ENCODE measurements at places on chromosomes 1 and 21. TPM values are rescaled to one million over a fixed set of nuclear protein-coding genes. Genes with fewer than 3 reads are reported as not detected.

DNA sequence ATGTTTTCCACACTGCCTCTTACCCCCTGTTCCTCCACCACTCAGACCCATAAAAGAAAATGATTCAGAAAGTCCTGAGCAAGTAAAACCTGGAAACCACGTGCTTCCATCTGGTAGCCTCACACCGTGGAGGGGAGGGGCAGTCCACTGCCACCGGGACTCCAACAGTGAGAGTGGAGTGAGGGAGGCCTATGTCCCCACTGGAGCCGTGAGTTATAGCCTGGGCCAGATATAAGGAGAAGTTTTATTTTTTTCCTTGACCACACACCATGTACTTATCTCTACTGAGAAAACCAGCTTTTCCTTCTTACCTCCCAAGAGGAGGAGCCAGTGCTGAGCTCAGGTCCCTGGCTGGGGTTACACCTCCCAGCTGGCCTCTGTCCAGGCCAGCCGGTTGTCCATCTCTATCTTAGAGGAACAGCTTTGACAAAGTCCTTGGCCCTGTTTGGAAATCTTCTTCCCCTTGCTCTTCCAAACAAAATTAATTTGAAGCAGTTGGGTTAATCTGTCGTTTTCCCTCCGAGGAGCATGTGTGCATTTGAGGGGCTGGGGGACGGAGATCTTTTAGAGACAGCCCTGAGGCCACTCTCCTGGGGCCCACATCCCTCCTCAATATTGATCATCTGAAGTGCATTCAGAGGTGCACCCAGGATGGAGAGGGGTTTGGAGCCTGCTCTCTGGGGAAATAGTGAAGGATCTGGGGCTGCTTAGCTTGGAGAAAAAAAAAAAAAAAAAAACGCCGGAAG is 49.1 kb upstream of the SERBP1 start:
- no peaks in the 10 kb centered on the region for H3K27me3 ChIP-seq
- H3K27ac ChIP-seq = no peak overlapping the region
- H3K36me3 ChIP-seq = no peaks in the 10 kb centered on the region
- peak; percentile 73 for DNase-seq
- H3K4me3 ChIP-seq = no peak overlapping the region
- no peaks in the 10 kb centered on the region for H3K4me1 ChIP-seq

DNA sequence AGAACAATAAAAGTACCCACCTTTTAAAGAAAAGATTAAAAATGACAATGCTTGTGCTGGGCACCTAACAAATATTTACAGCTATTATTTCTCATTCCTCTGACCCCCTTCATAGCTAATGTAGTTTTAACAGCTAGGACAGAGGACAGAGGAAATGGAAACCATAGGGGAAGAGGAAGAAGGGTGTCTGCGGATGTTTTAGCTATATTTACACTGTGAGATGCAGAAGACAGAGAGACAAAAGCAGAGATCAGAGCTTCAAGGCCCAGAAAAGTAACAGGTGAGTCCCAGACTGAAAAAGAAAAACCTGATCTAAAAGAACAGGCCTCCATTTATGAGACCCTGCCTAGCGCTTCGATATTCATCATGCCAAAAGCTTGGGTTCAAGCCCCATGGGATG is 72.0 kb downstream of the ZNF281 start:
- H3K4me1 ChIP-seq = no peaks in the 10 kb centered on the region
- no peak overlapping the region for H3K4me3 ChIP-seq

DNA sequence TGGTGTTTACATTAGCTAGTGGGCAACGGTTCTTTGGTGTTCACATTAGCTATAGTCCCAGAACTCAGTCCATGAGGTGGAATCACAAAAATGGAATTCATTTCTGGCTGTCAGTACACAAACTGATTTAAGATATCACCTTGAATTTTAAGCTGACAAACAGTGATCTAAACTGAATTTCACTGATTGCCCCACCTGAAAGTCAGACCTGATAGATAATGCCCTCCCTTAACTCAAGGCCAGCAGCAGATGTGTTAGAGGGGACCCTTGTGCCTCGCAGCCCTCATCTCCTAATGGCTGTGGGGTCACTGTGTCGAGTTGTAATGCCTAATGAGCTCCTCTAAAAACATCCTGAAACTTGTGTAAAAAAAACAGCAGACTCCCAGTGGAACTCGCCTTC is 8.6 kb downstream of the ARF1 start:
- peaks cover 49% of the 10 kb centered on the region for H3K4me1 ChIP-seq
- no peak overlapping the region for H3K4me3 ChIP-seq
- DNase-seq = no peak
- peaks cover 12% of the 10 kb centered on the region for H3K36me3 ChIP-seq

DNA sequence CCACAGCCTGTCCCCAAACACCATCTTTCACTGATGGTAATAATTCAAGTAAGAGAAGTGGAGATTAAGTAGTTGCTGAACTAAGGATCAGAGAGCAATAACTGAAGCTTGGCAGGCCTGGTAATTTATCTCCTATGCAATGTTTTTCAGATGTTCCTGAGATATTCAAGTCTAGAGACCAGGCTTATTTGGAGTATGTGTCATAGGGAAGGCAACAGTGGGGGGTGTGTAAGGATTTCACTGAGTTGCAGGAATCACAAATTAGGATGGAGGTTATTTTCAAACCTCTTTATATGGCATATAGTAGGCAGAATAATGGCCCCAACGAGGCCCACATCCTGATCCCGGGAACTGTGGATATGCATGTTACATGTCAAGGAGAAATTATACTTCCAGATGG is 171.7 kb downstream of the KCNJ6 start:
- H3K27me3 ChIP-seq = no peaks in the 10 kb centered on the region
- no peak overlapping the region for H3K27ac ChIP-seq
- H3K4me3 ChIP-seq = no peak overlapping the region
- H3K4me1 ChIP-seq = no peaks in the 10 kb centered on the region
- H3K36me3 ChIP-seq = no peaks in the 10 kb centered on the region

- no peaks in the 10 kb centered on the region for H3K36me3 ChIP-seq
- no peaks in the 10 kb centered on the region for H3K4me1 ChIP-seq
- DNase-seq = no peak
Observed at GRCh38 chr1:232221802-232222499, 408.0 kb downstream of the SIPA1L2 start.

DNA sequence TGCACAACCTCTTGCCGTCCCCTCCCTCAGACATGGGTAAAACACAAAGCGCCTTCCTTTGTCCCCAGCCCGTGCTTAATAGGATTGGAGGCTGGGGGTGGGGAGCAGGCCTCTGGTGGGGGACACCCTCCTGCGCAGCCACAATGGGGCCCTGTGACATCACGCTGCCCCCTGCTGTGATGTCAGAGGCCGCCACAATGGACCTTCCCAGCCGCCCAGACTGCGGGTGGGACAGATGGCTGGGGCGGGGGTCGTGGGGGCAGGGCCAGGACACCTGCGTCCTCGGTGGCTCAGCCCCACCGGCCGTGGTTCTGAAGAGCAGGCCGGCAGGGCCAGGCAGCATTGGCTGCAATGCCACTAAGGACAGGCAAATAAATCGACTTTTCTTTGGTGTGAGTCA is 39.9 kb downstream of the EPHA2 start:
- H3K27ac ChIP-seq = no peak overlapping the region
- H3K36me3 ChIP-seq = no peaks in the 10 kb centered on the region
- H3K4me1 ChIP-seq = no peaks in the 10 kb centered on the region
- no peaks in the 10 kb centered on the region for H3K27me3 ChIP-seq
- no peak for DNase-seq

DNA sequence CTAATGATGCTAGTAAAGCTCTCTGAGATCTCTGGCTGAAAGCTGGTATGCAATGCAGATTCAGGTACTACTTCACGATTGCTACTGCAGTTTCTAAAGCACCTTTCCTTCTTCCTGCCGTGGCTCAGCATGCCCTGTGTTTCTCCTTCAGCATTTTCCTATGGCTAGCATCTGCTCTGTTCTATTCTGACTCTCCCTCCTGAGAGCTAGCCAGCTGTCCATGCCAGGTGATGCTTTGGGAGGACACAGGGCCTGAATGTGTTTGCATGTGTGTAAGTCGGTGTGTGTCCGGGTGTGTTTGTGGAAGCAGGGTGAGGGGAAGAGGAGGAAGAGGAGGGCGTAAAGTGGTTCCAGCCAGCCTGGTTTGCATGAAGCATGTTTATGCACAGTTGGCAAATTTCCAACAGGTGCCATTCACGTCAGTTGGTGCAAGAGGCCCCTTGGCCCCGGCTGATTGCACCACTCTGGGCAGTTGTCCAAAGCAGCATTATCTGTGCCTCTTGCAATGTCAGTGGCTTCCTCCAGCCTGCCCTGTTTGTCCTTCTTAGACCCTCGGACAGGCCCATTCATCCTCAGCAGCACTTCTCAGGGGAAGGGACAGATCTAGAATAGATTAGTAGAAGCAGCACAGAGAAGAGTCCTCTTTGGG is 433.3 kb downstream of the DISC1 start:
- no peak overlapping the region for H3K27ac ChIP-seq
- no peaks in the 10 kb centered on the region for H3K27me3 ChIP-seq
- H3K4me3 ChIP-seq = no peak overlapping the region
- H3K4me1 ChIP-seq = no peaks in the 10 kb centered on the region
- DNase-seq = no peak

DNA sequence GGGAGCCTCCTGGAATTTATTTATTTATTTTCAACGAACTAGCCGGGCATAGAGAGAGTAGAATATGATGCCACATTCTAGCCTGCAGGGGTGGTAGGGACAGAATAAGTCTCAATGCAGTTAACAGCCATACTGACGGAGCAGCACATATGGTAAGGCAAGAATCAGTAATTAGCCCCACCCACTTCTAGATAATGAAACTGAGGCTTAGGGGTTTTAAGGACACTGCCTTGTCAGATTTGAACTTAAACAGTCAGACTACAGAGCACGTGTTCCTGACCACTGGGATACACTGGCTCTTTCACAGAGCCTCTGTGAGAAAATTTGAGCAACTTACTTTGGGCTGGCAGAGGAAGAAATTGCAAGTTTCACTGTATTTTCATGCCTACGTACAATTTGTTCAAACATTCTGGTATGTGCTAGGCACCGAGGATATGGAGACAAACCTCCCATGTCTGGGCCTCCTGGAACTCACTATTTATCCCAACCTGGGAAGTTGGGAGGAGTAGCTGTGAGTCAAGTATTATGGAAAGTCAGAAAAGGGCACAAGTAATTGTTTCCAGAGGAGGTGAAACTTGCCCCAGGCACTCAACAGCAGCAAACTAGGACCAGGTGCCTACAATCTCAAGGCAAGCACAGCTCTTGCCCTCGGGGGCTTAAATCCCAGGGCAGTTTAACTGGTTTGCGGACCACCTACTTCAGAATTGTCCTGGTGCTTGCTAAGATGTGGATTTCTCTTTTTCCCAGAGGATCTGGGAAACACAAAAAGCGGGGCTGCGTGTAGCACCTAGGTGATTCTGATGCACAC is 1.6 kb upstream of the CLIC4 start:
- no peaks in the 10 kb centered on the region for H3K36me3 ChIP-seq
- H3K27me3 ChIP-seq = no peaks in the 10 kb centered on the region
- peak overlapping the region; percentile 99 for H3K4me3 ChIP-seq
- no peak for DNase-seq

- no peaks in the 10 kb centered on the region for H3K4me1 ChIP-seq
- no peak for DNase-seq
- no peak overlapping the region for H3K27ac ChIP-seq
- no peaks in the 10 kb centered on the region for H3K36me3 ChIP-seq
Observed at GRCh38 chr1:36658838-36659237, 176.1 kb upstream of the CSF3R start.

- H3K4me1 ChIP-seq = no peaks in the 10 kb centered on the region
- no peak for DNase-seq
- H3K4me3 ChIP-seq = no peak overlapping the region
Observed at GRCh38 chr1:2864203-2864905, 62.9 kb upstream of the TTC34 start.

GRCh38 chr1:151693057-151693651 is 23.4 kb downstream of the CELF3 start:
- no peaks in the 10 kb centered on the region for H3K27me3 ChIP-seq
- H3K4me3 ChIP-seq = no peak overlapping the region
- H3K36me3 ChIP-seq = peaks cover 28% of the 10 kb centered on the region
- no peaks in the 10 kb centered on the region for H3K4me1 ChIP-seq

GRCh38 chr1:236590553-236591150 is 13.7 kb downstream of the HEATR1 start:
- no peak for DNase-seq
- no peaks in the 10 kb centered on the region for H3K27me3 ChIP-seq
- no peaks in the 10 kb centered on the region for H3K4me1 ChIP-seq
- H3K36me3 ChIP-seq = peaks cover 81% of the 10 kb centered on the region
- no peak overlapping the region for H3K4me3 ChIP-seq
- no peak overlapping the region for H3K27ac ChIP-seq

DNA sequence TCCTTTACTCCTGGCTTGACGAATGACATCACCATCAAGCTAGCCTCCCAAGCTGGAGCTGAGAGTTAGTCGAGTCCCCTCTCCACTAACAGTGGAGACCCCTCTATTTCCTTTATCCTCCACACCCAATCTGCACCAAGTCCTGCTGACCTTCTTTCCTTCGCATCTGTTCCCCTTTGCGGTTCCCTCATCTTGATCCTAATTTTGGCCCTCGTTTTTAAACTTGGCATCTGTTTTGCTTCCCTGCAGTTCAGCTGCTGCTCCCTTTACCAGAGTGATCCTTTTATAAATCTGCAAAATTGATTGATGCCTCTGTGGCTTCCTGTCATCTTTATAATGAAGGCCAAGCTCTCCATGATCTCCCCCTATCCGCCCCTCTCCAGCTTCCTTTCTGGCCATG is 49.0 kb upstream of the TSPAN2 start:
- no peaks in the 10 kb centered on the region for H3K36me3 ChIP-seq
- no peak for DNase-seq
- H3K27me3 ChIP-seq = no peaks in the 10 kb centered on the region
- H3K4me3 ChIP-seq = no peak overlapping the region

DNA sequence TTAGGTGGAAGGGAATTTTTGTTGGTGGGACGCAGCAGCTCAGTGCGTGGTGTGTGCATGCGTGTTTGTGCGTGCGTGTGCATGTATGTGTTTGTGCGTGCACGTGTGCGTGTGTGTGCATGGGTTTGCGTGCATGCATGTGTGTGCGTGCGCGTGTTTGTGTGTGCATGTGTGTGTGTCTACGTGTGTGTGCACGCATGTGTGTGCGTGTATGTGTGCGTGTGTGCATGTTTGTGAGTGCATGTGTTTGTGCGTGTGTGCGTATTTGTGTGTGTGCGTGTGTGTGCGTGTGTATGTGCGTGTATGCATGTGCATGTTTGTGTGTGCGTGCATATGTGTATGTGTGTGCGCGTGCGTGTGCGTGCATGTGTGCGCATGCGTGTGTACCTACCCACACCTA is 20.2 kb downstream of the ATP5PO start:
- H3K4me3 ChIP-seq = peak overlapping the region; percentile 64
- DNase-seq = no peak
- H3K36me3 ChIP-seq = no peaks in the 10 kb centered on the region
- H3K27me3 ChIP-seq = no peaks in the 10 kb centered on the region
- no peak overlapping the region for H3K27ac ChIP-seq

DNA sequence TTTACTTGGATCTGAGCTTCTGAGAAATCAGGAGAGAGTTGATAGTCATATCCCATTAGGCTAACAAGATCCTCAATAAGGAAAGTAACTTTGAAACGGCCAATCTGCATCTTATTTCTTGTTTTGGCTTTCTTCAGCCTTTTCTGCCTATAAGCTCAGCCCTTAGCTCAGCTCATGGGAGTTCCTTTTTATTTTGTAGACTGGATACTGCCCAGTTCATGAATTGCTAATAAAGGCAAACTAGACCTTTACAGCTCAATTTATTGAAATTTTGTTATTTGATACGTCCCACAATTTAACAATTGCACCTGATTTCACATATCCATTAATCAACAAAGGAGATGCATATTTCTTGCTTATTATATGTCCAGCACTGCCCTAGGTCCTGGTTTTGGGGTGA is 22.7 kb downstream of the NENF start:
- no peak for DNase-seq
- H3K4me3 ChIP-seq = no peak overlapping the region

Gene RAB7B
- total RNA-seq = not detected

Gene CNR2
- not detected for total RNA-seq

Gene PTGS2
- 0.53 TPM for total RNA-seq

Gene FCRL3
- total RNA-seq = not detected

Gene IVL
- not detected for total RNA-seq

Gene GJA4
- total RNA-seq = 190 TPM

Gene SYPL2
- total RNA-seq = 8.1 TPM

Gene OR2T8
- total RNA-seq = not detected

Gene C1orf53
- total RNA-seq = not detected
